ENCODE measurements at places on chromosomes 5 and 9. TPM values are rescaled to one million over a fixed set of nuclear protein-coding genes. Genes with fewer than 3 reads are reported as not detected.

The FAM219A gene
- total RNA-seq, result 13.3 TPM

The IL33 gene
- total RNA-seq, result not detected

The GARIN3 gene
- total RNA-seq, result not detected

The PCDHB16 gene
- total RNA-seq, result 16.3 TPM

The GRIA1 gene
- total RNA-seq, result not detected

The SEMA5A gene
- 9.1 TPM for total RNA-seq

The PCDHB2 gene
- total RNA-seq, result 7.6 TPM

The HK3 gene
- not detected for total RNA-seq

GRCh38 chr9:125701351-125701750 lies 5.7 kb downstream of the MAPKAP1 start:
- no peak overlapping the region for H3K27ac ChIP-seq
- no peaks in the 10 kb centered on the region for H3K27me3 ChIP-seq
- H3K4me3 ChIP-seq, result no peak overlapping the region
- no peak for DNase-seq
- H3K36me3 ChIP-seq, result peaks cover 6% of the 10 kb centered on the region

- no peak overlapping the region for H3K4me3 ChIP-seq
- no peaks in the 10 kb centered on the region for H3K4me1 ChIP-seq
- H3K27me3 ChIP-seq, result no peaks in the 10 kb centered on the region
- no peak overlapping the region for H3K27ac ChIP-seq
Measured at GRCh38 chr5:79418276-79418675, 95.7 kb downstream of the HOMER1 start.

GRCh38 chr9:128294142-128294541 lies 18.1 kb downstream of the SWI5 start:
- no peaks in the 10 kb centered on the region for H3K27me3 ChIP-seq
- no peak for DNase-seq
- no peaks in the 10 kb centered on the region for H3K36me3 ChIP-seq
- H3K4me3 ChIP-seq, result no peak overlapping the region

DNA sequence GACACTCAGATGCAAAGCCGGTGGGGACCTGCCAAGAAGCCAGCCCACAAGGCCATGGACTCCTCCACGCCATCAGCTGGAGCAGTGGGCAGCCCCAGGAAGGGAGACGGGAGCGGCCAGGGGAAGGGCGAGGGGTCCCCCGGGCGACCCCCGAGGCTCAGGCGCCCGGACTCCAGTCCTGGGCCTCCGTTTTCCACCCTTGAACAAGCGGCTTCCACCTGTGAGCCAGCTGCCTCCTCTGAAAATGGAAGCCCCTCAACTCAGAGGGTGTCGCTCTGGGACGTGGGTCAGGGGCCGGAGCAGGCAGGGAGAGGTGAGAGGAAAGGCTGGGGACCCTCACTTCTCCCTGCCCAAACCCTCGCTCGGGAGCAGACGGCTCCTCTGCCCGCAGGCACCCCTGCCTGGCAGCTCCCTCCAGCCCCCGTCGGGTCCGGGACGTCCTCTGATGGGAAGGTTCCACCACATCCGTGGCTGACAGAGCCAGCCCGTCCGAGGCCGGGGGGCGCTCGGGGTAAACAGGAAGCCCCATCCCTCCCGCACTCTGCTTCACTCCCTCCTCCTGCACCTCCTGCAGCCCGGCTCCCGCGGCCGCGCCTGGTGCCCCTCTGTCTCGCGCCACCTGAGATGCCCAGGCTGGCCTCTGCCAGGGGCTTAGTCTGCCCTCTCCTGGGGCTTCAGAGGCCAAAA lies 3.7 kb upstream of the EGFL7 start:
- no peak overlapping the region for H3K27ac ChIP-seq
- no peaks in the 10 kb centered on the region for H3K4me1 ChIP-seq
- no peaks in the 10 kb centered on the region for H3K36me3 ChIP-seq
- peaks cover 53% of the 10 kb centered on the region for H3K27me3 ChIP-seq

DNA sequence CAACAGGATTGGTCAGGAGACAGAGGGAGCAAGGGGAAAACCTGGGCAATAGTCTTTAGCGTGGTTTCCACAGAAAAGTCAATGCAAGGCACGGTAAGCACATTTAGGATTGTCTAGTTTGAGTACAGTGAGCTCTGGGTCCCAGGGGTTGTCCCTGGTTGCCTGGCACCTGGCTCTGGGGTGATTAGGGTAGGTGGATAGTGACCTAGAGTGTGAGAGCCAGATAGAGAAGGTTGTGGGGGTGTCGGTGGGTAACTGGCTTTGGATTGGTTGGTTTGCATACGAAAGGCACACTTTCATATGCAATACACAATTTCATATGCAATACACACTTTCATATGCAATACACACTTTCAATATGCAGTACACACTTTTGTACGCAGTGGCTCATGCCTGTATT lies 20.1 kb upstream of the GOLM1 start:
- no peak overlapping the region for H3K4me3 ChIP-seq
- DNase-seq, result no peak

DNA sequence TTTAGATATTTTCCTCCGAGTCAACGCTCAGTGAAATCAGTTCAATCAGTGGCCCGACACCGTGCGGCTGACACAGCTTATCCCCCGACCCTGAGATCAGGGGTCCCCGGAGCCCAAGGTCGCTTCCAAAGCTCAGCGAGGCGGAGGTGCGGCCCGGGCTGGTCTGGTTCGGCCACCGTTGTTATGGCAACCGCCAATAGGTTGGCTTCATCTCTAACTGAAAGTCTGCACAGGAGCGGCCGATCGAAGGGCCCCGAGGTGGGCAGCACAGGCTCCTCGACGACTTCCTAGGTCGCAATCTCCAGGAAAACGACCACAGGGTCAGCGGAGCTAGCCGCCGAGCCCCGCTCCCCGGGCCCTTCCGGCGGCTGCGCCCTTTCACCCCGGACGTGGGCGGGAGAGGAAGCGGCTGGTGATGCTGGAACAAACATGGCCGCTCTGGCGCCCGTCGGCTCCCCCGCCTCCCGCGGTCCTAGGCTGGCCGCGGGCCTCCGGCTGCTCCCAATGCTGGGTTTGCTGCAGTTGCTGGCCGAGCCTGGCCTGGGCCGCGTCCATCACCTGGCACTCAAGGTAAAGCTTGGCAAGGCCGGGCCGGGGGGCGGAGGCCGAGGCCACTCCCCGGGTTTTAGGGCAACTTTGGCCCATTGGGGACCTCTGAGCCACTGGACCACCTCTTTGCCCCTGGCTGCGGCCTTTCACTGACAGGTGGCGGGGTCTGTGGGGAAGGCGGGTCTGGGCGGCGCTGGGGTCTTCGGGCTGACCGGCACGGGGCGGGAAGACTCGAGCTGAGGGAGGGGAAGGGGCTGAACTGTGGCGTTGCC lies at the start of gene GPR107:
Gene GPR107 (plus strand): TSS at position 403 of the 821 bp plus-strand sequence. CDS start 27 bp downstream, at position 430.
- H3K4me3 ChIP-seq, result peak within 1 kb of the TSS; percentile 88
- H3K27me3 ChIP-seq, result no peaks in the 10 kb centered on the region
- peak; percentile 80 for DNase-seq
- H3K27ac ChIP-seq, result peak within 1 kb of the TSS; percentile 76
- H3K36me3 ChIP-seq, result peaks cover 7% of the 10 kb centered on the region
- H3K4me1 ChIP-seq, result peaks cover 16% of the 10 kb centered on the region

DNA sequence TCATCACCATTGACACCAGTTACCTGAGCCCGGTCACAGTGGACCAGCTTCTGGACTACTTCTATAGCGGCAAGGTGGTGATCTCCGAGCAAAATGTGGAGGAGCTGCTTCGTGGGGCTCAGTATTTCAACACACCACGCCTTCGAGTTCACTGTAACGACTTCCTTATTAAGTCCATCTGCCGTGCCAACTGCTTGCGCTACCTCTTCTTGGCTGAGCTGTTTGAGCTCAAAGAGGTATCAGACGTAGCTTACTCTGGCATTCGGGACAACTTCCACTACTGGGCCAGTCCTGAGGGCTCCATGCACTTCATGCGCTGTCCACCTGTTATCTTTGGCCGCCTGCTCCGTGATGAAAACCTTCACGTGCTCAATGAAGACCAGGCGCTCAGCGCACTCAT lies 520 bp downstream of the CCIN start:
- H3K4me3 ChIP-seq, result no peak overlapping the region
- DNase-seq, result no peak
- H3K27me3 ChIP-seq, result no peaks in the 10 kb centered on the region
- H3K27ac ChIP-seq, result no peak overlapping the region
- no peaks in the 10 kb centered on the region for H3K36me3 ChIP-seq
- H3K4me1 ChIP-seq, result peaks cover 4% of the 10 kb centered on the region

GRCh38 chr9:88628114-88628513 lies 93.1 kb downstream of the NXNL2 start:
- peaks cover 12% of the 10 kb centered on the region for H3K4me1 ChIP-seq
- no peak overlapping the region for H3K4me3 ChIP-seq
- no peak for DNase-seq
- H3K27ac ChIP-seq, result peak overlapping the region; percentile 4
- H3K36me3 ChIP-seq, result no peaks in the 10 kb centered on the region

DNA sequence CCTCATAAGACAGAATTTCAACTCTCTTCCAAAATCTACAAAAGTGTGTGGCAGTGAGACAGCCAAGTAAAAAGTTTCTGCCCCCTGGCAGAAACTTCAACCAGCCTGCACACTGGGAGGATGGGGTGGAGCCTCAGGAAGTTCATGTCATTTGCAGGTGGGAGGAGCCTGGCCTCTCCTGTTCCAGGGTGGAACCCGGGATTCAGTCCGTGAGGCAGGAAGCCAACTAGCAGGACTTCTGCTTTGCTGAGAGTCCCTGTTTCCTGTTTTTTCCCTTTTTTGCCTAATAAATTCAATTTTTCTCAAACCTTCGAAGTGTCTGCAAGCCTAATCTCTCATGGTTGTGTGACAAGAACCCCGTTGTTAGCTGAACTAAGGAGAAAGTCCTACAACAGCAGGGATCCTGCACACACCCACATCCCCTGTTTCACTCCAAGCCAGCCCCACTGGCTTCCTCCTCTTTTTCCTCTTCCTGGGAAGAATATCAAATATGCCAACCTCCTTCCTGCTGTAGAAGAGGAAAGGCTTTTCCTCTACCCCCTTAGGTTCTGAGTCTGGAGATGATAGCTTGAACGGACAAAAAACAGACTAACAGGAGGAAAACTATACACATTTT lies 69.3 kb downstream of the ALDH7A1 start:
- no peaks in the 10 kb centered on the region for H3K27me3 ChIP-seq
- no peak for DNase-seq
- H3K4me1 ChIP-seq, result peaks cover 22% of the 10 kb centered on the region
- H3K27ac ChIP-seq, result no peak overlapping the region
- H3K4me3 ChIP-seq, result no peak overlapping the region
